Uterus (tissue), 4 donors: ENCODE measurements at places on chromosomes 7 and 10. TPM values are rescaled to one million over a fixed set of nuclear protein-coding genes. Genes with fewer than 3 reads are reported as not detected.
A peak's percentile ranks its signal among the peaks of the same experiment; 100 is the strongest.

DNA sequence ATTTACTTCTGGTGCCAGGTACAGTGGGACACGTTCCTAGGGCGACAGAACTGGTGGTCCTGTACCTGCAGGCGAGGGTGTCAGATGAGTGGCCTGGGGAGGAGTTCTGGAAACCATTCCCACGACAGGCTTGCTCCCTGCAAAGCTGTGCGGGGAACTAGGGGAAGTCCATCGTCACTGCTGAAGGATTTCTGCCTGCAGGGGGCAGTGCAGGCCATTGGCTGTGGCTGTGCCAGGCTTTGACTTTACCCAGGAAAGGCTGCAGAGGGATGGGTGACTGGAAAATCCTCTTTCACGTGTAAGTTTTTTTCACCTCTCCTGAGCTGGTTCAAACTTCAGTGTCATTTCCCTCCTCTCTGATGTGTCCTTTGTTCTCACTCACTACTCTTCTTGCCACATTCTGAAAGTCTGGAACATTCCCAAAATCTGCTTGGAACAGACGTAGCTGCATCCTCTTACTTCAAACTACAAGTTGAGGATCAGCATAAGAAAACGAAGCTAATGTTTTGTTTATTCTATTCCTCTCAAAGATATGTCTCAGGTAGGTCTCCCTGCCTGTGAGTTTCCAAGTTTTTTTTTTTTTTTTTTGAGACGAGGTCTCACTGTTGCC, 126.5 kb downstream of the SH2D4B start:
- peak; percentile 65 for DNase-seq
- H3K27ac ChIP-seq: no peak overlapping the region
- no peaks in the 10 kb centered on the region for H3K27me3 ChIP-seq

DNA sequence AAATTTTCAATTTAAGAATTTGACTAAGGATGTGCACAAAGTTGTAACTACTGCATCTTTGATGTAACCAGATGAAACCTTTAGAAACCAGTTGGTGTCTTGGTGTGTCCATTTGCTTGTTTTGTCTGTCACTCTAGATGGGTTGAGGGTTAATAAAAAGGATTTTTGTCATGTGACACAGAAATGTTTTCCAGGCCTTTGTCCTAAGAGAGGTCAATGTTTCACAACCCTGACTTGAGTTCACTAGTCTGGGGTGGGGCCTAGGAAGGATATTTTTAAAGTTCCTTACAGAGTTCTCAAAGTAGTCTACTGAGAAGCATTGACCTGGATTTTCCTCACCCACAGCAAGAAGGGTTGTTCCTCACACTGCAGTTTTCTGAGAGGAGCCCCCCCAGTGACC, 90.3 kb downstream of the HERPUD2 start:
- H3K36me3 ChIP-seq: no peaks in the 10 kb centered on the region
- no peak for DNase-seq
- no peak overlapping the region for H3K27ac ChIP-seq
- no peak overlapping the region for H3K4me3 ChIP-seq

- no peak overlapping the region for H3K4me3 ChIP-seq
- no peak for DNase-seq
- H3K27ac ChIP-seq: no peak overlapping the region
- no peaks in the 10 kb centered on the region for H3K4me1 ChIP-seq
Measured at GRCh38 chr7:44461387-44461786, 29.1 kb downstream of the NUDCD3 start.

GRCh38 chr7:158549616-158550393, 37.8 kb downstream of the PTPRN2 start:
- no peak overlapping the region for H3K4me3 ChIP-seq
- DNase-seq: peak; percentile 21
- H3K27ac ChIP-seq: no peak overlapping the region
- no peaks in the 10 kb centered on the region for H3K27me3 ChIP-seq
- no peaks in the 10 kb centered on the region for H3K36me3 ChIP-seq

DNA sequence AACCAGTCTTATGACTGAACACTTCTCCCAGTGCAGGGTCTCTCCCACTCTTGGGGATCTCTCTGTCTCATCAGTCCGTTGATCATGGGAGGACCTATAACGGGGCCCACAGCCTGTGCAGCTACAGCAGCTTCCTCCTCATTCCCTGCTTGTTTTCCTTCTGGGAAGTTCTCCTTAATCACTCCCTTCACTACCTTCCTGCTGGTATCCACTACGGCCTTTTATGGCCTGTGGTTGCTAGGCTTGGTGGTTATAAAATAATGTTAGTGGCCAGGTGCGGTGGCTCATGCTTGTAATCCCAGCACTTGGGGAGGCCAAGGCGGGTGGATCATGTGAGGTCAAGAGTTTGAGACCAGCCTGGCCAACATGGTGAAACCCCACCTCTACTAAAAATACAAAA, 3.5 kb upstream of the ZNF282 start:
- H3K4me1 ChIP-seq: peaks cover 4% of the 10 kb centered on the region
- H3K36me3 ChIP-seq: no peaks in the 10 kb centered on the region
- H3K4me3 ChIP-seq: no peak overlapping the region
- H3K27ac ChIP-seq: no peak overlapping the region
- no peak for DNase-seq

The PNLIPRP1 gene
- total RNA-seq: not detected

The MMP21 gene
- 0.48 TPM for total RNA-seq
